ENCODE measurements at places on chromosomes 11 and 22. TPM values are rescaled to one million over a fixed set of nuclear protein-coding genes. Genes with fewer than 3 reads are reported as not detected.

DNA sequence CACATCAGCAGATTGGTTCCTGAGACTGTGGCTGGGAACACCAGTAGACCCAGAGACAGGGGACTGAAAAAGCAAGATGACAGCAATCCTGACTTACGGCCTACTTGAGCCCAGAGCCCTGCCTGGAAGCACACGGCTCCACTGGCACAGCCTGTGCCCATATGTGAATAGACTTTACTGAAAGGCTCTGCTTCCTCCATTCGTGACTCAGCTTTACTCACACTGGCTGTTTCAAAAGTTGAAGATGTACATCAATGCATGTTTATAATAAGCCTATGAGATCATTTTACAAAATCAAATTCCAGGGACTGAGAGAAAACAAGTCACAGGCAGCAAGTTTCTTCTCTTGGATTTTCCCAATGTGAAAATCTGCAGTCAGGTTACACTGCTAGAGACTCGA lies 134.6 kb upstream of the TEAD1 start:
- DNase-seq, result peak; percentile 80

GRCh38 chr11:17740649-17741235 lies 6.2 kb downstream of the KCNC1 start:
- no peak for DNase-seq

GRCh38 chr11:65651589-65652510 lies 10.9 kb downstream of the RELA start:
- peak; percentile 36 for DNase-seq

DNA sequence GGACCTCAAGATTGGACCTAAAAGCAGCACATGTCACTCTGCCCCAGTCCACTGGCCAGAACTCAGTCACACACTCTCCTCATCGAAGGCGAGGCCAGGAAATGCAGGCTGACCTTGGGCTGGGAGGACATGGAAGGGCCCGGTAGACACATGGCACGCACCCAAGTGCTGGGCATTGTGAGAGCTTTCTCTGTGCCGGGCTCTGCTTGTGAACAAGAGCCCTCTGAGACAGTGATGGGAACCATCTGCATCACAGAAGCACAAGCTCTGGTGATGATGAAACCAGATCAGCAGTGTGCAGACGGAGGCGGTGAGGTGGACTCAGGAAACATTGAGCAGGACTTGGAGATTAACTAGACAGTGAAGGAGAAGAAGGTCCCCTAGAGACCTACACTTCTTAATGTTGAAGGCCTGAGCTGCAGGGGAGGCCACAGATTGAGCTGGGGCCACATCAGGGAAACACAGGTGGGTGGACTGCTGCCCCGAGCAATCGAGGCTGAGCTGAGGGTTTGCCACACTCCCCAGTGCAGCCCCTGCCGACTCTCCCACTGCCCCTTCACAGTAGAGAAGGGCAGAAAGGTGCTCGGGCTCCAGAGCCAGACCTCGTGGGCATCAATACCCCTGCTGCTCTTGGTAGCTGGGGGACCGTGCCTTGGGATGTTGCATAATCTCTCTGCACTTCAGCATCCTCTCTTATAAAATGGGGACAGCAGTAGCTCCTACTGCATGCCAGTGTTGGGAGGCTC lies 1460.5 kb downstream of the TBC1D22A start:
- DNase-seq, result no peak

GDPD4 gene
- total RNA-seq, result not detected

DNA sequence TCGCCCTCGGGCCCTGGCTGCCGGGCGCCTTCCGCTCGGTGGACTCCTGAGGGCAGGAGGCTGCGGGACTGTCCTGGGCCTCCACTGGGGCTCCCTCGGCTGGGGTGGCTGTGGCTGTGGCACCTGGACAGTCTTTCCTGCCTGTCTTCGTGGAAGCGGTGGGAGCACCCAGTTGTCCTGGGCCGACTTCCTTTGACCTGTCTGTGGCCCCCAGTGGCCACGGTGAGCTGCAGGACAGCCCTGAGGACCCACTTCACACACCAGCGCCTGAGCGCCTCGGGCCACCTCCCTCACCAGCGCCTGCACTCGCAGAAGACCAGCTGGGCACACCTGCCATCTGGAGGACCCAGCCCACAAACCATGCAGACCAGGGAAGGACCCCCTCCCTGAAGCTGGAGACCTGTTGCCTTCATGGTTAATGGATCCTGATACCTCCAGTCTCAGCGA lies 1.8 kb upstream of the EPS8L2 start:
- no peak for DNase-seq

MUC15 gene
- 0.36 TPM for total RNA-seq

RGL4 gene
- not detected for total RNA-seq

MMP11 gene
- 4.2 TPM for total RNA-seq

ART1 gene
- not detected for total RNA-seq

- DNase-seq, result peak; percentile 76
These were observed 270.2 kb downstream of the CTTN start for GRCh38 chr11:70668204-70669202.

GRCh38 chr11:101448881-101449442 lies 134.8 kb downstream of the TRPC6 start:
- DNase-seq, result no peak
